ENCODE measurements at places on chromosomes 6 and 20. TPM values are rescaled to one million over a fixed set of nuclear protein-coding genes. Genes with fewer than 3 reads are reported as not detected.

GRCh38 chr20:35551503-35551902 lies 9.6 kb downstream of the ERGIC3 start:
- no peak for DNase-seq

DNA sequence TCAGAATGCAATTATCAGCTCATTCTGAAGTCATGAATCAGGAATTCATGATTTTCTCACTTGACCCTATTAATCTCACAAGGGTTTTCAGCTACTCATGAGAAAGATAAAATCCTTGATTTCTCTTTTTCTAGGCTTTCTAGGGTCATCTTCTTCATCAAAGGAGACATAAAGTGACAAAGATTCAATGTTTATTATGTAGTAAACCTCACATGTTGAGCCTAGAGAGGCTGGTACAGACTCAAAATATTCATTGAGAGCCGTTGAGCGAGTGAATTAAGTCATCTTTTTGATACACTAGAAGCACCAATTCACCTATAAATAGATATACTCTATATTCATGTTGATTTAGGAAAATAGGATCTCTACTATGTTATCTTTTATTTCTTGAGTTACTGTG lies 104.8 kb upstream of the TRAF3IP2 start:
- no peak for DNase-seq

The C4A gene
- 1,495 TPM for total RNA-seq

The ADGRF1 gene
- not detected for total RNA-seq

The L3MBTL1 gene
- total RNA-seq, result 2.1 TPM

- no peak for DNase-seq
Measured at GRCh38 chr6:109225946-109226345, 130.6 kb downstream of the CEP57L1 start.

The HLA-G gene
- total RNA-seq, result not detected

GRCh38 chr6:120392941-120393340 lies 941.3 kb downstream of the TBC1D32 start:
- no peak for DNase-seq

The TFAP2D gene
- not detected for total RNA-seq

GRCh38 chr20:48760403-48760983 lies 67.3 kb downstream of the PREX1 start:
- no peak for DNase-seq

The BPIFB2 gene
- not detected for total RNA-seq

DNA sequence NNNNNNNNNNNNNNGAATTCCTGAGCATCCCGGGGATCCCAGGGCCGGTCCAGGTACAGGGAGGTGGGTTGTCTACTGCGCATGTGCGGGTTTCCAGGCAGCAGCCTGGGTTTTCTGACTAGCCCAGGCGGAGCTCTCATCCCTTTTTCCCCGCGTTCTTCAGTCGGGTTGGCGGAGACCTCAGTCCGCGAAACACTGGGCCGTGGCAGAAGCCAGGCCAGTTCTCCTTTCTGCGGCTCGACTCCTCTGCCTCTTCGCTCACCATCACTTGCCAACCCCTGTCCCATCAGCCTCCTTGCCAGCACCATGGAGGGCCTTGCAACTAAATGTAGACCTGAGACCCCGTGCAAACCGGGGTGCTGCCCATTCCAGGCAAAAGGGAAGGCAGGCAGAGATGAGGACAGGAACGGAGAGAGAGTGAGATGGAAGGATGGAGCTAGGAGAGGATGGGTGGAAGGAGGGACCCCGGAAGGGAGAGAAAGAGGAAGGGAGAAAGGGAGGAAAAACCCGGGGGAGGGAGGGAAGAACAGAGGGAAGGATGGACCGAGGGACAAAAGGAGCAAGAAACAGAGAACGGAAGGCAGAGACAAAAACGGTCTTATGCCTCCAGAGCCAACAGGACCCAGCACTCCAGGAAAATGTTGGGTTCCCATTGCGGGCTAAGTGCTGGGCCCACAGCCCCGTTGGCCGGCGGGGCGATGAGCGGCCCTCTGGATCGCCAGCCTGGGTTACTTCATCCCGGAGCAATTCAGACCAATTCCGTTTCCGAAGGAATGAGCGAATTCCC lies 445.4 kb upstream of the DEFB115 start:
- DNase-seq, result peak; percentile 68

DNA sequence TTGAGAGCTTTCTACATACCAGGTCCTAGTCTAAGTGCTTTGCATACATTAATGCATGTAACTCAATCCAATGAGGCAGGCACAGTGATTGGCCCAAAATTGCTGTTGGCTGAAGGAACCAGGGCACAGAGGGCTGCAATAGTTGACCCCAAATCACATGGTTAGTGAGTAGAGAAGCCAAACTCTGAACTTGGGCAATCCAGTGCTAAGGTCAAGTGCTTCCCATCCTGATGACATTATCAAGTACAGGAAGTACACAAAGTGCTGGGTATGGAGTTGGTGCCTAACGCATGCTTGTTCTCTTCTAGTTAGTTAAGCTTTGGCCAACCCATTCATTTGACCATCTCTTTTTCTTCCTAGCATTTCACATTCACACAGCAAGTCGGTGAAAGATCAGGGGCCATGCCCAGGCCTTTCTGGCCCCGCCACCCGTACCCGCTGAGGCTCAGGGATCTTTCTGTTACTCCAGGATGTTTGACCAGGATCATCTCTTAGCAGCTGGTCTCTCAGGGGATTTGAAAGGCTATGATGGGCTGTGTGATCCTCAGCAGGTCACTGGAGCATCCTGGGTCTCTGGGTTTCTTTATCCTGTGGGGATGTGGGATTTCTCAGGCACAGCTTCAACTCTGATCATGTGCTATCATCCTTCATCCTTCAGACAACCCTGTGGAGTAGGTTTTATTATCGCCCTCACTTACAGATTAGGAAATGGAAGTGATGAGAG lies 7.0 kb downstream of the KCNB1 start:
- peak; percentile 65 for DNase-seq

The CBLN4 gene
- 0.23 TPM for total RNA-seq

The KIAA1586 gene
- total RNA-seq, result 3.2 TPM

The PBOV1 gene
- total RNA-seq, result not detected

DNA sequence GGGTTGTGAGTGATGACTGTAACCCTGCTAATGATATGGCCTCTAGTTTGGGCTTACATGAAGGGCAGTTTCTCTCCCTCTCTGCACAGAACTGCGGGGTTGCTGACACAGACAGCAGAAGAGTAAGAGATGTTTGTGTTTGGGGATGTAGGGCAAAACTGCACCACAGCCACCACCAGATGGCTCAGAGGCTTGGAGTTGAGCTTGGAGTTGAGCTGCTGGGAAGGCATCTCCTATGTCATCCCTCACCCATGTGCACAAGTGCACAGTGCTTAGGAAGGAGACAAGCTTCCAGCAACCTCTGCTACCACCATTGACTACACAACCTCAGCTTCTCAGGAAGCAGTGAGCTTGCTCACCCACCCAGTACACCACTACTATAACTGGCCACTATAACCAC lies 303.9 kb upstream of the DEFB112 start:
- DNase-seq, result no peak

The XKR7 gene
- total RNA-seq, result not detected

- DNase-seq, result peak; percentile 84
Measured at GRCh38 chr20:3068986-3069900, 2.2 kb upstream of the OXT start.

- no peak for DNase-seq
Measured at GRCh38 chr6:159117046-159117445, 52.2 kb upstream of the FNDC1 start.

DNA sequence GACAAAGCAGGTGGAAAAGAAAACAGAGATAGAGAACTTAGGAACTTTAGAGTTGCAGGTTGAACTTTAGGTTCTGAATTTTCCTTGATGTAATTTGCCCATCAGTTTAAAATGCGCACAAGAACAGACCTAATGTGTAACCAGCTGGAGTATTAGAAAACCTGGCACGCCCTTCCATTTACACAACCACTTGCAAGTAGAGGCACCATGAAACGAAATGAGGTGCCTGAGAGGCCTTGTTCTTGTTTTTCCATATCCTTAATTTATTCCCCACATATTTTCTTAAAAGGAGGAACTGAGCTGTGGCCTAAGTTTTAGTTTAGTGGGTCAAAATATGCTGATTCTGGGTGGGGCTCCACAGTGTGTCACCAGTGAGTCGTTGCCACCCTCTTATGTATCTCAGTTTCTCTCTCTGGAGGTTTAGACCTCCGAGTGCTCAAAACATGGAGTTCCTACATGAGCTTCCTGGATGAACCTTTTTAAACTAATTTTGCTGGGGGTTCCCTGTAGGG lies 17.2 kb upstream of the IL22RA2 start:
- DNase-seq, result no peak

- no peak for DNase-seq
Measured at GRCh38 chr6:43532201-43532600, 15.3 kb downstream of the POLR1C start.

The PHACTR1 gene
- 0.31 TPM for total RNA-seq

- no peak for DNase-seq
Measured at GRCh38 chr6:5592886-5593519, 331.7 kb downstream of the FARS2 start.

GRCh38 chr20:4721719-4722118 lies at the start of gene PRND:
Gene PRND, plus strand, starts transcription at chr20:4721909. Its CDS starts 2,643 bp downstream, at chr20:4724552.
- no peak for DNase-seq

The PPP1R16B gene
- total RNA-seq, result 2.7 TPM

GRCh38 chr6:56297022-56297989 lies 49.9 kb upstream of the COL21A1 start:
- no peak for DNase-seq

The NCOA7 gene
- total RNA-seq, result 11.4 TPM

GRCh38 chr20:55513954-55514353 lies 491.4 kb downstream of the CBLN4 start:
- no peak for DNase-seq

- peak; percentile 69 for DNase-seq
Measured at GRCh38 chr20:23048283-23049200, 930 bp downstream of the THBD start.

DNA sequence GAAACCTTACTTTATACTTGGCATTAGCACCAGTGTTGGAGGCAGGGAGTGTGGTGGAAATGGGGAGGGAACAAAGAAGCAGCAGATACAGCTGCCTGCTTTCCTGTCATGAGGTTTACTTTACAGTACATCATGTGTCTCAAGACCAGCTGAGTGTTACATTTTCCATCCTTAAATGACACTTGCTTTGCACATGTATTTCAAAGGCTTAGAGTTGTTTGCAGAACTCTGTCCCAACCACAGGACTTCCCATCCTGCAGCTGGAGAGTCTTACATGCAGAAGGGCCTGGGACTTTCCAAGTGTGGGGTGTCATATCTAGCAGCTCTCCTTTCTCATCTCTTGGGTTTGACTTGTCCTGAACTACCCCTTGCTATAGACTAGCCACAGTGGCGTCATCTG lies 395.9 kb downstream of the DHX35 start:
- DNase-seq, result no peak

The RIMS1 gene
- total RNA-seq, result 0.09 TPM
